ENCODE measurements at places on chromosomes 3 and 15.

DNA sequence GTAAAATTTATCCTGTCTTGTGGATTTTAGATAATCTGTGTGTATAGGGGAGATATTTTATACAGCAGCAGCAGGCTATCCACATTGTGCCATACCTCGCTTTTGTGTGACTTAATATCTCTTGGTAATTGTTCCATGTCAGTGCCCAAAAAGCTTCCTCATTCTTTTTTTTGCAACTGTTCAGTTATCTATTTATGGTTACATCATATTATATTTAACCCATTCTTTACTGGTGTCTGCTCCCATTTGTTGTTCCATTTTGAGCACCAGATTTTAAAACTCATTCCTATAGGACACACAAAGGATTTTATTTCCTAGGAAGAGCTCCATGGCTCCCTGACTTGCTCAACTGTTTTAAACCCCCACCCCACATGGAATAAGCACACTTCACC is 86.3 kb upstream of the RASGRP1 start:
- H3K4me1 ChIP-seq: peaks cover 60% of the 10 kb centered on the region
- H3K36me3 ChIP-seq: no peaks in the 10 kb centered on the region
- H3K4me3 ChIP-seq: peak overlapping the region; percentile 72
- no peaks in the 10 kb centered on the region for H3K27me3 ChIP-seq
- DNase-seq: no peak
- peak overlapping the region; percentile 89 for H3K27ac ChIP-seq

DNA sequence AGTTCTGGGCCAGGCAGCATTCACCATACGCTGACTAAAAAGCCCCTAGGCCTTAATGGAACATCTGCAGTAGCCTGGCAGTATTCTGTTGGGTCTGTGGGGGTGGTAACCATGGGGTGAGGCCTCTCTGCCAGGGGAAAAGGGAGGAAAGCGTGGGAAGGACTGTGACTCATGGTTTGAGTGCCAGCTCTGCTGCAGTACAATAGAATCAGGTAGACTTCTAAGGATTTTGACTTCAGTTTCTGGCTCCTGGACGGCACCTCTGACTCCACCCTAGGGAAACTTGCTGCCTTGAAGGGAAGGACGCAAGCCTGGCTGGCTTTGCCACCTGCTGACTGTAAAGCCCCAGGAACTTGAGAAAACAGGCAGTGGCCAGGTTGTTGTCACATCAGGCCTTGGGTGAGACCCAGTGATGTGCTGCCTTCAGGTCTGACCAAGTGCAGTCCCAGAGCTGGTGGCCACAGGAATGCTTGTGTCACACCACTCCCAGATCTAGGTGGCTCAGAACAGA is 148.6 kb downstream of the SUCNR1 start:
- DNase-seq: no peak
- no peak overlapping the region for H3K4me3 ChIP-seq
- peaks cover 2% of the 10 kb centered on the region for H3K27me3 ChIP-seq
- no peaks in the 10 kb centered on the region for H3K4me1 ChIP-seq

- peaks cover 32% of the 10 kb centered on the region for H3K36me3 ChIP-seq
- no peaks in the 10 kb centered on the region for H3K4me1 ChIP-seq
Observed at GRCh38 chr3:38257583-38257982, 8.0 kb upstream of the SLC22A13 start.

GRCh38 chr3:171011109-171011872 is 15.2 kb downstream of the SLC2A2 start:
- peaks cover 10% of the 10 kb centered on the region for H3K27me3 ChIP-seq
- H3K4me1 ChIP-seq: no peaks in the 10 kb centered on the region
- no peak for DNase-seq
- no peaks in the 10 kb centered on the region for H3K36me3 ChIP-seq
- H3K4me3 ChIP-seq: no peak overlapping the region

DNA sequence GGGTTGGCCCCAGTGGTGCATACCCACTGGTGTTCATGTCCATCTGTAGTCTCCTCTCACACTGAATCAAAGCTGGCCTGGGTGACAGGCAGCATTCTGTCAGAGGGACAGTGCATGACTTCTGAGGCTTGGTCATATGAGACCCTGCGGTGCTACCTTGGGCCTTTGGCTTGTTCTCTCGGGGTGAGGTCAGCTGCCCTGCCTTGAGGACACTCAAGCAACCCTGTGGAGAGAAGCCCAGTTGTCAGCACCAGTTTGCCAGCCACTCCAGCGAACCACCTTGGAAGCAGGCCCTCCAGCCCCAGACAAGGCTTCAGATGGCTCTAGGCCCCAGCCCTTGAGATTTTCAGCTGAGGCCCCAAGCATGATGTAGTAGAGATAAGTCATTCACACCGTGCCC is 16.9 kb upstream of the RAB7A start:
- no peak for DNase-seq
- H3K27ac ChIP-seq: no peak overlapping the region
- H3K4me1 ChIP-seq: no peaks in the 10 kb centered on the region

GRCh38 chr3:23999012-23999641 is 54.0 kb downstream of the NR1D2 start:
- peak; percentile 41 for DNase-seq
- peaks cover 6% of the 10 kb centered on the region for H3K4me1 ChIP-seq
- H3K4me3 ChIP-seq: peak overlapping the region; percentile 9

- H3K36me3 ChIP-seq: no peaks in the 10 kb centered on the region
- H3K4me1 ChIP-seq: no peaks in the 10 kb centered on the region
- DNase-seq: no peak
- H3K4me3 ChIP-seq: no peak overlapping the region
- H3K27me3 ChIP-seq: peaks cover 2% of the 10 kb centered on the region
Observed at GRCh38 chr3:15499536-15499935, 22.0 kb downstream of the COLQ start.

DNA sequence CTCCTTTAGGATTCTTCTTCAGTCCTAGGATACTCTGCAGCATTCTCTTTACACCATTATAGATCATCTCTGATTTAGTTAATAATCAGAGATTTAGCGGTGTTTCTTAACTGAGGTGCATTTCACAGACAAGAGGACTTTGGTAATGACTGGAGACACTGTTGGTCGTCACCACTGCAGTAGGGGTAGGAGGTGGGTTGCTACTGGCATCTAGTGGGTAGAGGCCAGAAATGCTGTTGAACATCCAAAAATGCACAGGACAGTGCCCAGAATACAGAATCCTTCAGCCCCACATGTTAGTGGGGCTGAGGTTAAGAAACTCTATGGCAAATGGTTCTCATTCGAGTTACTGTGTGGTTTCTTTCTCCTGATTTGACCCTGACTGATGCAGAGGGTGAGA is 80.4 kb upstream of the LMCD1 start:
- no peaks in the 10 kb centered on the region for H3K27me3 ChIP-seq
- no peak overlapping the region for H3K27ac ChIP-seq
- no peak overlapping the region for H3K4me3 ChIP-seq
- H3K36me3 ChIP-seq: no peaks in the 10 kb centered on the region

DNA sequence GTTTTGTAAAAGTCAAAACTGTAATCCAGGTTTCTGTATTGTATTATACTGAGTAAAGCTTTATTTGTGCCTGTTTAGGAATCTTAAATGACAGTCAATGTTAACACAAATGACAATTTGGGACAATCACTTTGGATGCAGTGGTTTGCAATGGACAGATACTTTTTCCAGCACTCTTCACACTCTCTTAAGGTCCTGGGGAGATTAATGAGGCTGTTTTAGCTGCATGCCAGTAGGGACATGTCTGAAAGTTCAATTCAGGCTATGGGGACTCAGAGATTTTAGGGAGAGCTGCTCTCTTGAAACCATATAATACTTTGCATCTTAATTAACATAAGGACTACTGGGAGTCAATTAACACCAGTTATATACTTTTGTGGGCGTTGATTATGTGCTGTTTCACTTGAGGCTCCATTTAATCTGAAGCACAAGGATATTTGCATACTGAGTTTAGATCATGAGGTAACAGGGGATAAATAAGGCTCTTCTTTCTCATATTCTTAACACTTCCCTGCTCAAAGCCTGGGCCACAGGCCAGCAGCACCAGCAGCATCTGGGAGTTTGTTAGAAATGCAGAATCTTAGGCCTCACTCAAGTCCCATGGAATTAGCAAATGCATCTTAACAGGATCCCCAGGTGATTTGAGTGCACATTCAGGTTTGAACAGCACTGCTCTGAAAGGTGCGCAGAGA is 972.8 kb downstream of the PLOD2 start:
- no peaks in the 10 kb centered on the region for H3K36me3 ChIP-seq
- no peak overlapping the region for H3K4me3 ChIP-seq
- H3K4me1 ChIP-seq: no peaks in the 10 kb centered on the region
- H3K27me3 ChIP-seq: no peaks in the 10 kb centered on the region
- DNase-seq: no peak

DNA sequence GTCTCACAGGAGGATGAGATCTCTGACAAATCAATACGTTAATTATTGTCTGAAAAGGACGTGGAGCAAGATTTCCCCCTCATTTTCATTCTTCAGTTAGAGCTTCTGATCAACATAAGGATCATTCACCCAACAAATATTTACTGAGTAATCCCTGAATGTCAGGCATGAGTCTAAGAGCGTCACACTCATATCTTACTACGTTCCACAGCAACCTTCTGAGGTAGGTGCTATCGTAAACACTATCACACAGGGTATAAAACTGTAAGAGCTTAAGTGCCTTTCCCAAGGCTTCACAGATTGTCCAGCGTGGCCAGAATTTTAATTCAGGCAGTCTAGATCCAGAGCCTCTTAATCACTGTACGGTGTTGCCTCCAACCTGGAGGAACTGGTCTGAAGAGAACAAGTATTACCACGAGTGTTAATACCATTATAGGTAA is 10.6 kb upstream of the TM4SF1 start:
- H3K4me3 ChIP-seq: no peak overlapping the region
- DNase-seq: no peak
- H3K27ac ChIP-seq: no peak overlapping the region
- H3K4me1 ChIP-seq: no peaks in the 10 kb centered on the region
- H3K36me3 ChIP-seq: no peaks in the 10 kb centered on the region

DNA sequence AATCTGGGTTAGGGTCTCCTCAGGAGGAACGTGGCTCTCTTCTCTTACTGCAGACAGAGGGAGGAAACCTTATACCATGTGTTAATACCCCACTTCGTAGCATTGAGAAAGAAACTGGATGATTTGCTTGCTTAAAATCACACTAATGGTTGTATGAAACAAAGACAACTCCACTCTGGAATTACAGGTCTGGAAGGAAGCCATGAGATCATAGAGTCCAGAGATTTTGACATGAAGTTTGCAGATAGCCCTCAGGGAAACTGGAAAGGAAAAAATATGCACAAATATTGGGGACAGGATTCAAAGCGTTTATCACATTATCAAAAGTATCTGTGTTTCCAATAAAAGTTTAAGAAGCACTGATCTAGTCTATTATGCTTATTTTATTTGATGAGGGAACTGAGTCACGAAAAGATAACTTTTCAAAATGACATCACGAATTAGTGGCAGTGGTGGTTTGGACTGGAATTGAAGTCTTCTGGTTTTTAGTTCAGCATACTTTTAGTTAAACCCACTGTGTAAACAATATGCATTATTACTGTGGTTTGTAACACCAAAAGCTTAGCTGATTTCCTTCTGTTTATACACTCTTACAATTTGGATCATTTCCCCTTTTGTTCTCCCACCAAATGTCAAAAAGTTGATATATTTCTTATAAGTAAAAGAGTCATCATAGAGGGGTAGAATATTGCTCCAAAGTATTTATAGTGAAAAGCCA is 16.8 kb downstream of the FGF7 start:
- peaks cover 15% of the 10 kb centered on the region for H3K4me1 ChIP-seq
- no peak overlapping the region for H3K27ac ChIP-seq
- no peak for DNase-seq

GRCh38 chr15:68768321-68768720 is 52.4 kb downstream of the ANP32A start:
- no peak for DNase-seq
- no peaks in the 10 kb centered on the region for H3K36me3 ChIP-seq
- H3K4me1 ChIP-seq: no peaks in the 10 kb centered on the region
- no peak overlapping the region for H3K27ac ChIP-seq
- no peak overlapping the region for H3K4me3 ChIP-seq
- peaks cover 3% of the 10 kb centered on the region for H3K27me3 ChIP-seq

DNA sequence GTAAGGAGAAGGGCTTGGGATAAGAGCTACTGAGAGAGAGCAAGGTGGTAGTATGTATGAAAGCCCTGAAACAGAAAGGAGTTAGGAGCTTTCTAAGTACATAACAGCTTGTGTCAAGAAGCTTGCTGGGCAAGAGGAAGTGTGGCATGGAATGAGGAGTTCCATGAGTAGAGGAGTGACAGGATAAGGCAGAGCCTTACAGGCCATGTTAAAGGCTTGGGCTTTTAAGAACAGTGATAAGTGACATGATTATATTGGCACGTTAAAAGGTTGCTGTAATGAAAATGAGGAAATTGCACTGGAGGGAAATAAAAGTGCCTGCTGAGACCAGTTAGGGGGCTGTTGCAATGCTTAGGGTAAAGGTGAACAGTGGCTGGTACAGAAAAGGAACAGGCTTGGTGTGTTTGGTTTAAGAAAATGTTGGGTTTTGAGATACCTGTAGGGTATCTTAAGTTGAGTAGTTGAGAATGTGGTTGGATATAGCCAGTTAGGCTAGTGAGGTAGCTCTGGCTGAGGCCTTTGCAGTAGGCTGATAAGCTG is 49.0 kb downstream of the MEF2A start:
- H3K27me3 ChIP-seq: no peaks in the 10 kb centered on the region
- H3K4me3 ChIP-seq: peak overlapping the region; percentile 50
- DNase-seq: no peak
- H3K4me1 ChIP-seq: peaks cover 80% of the 10 kb centered on the region
- peak overlapping the region; percentile 72 for H3K27ac ChIP-seq

DNA sequence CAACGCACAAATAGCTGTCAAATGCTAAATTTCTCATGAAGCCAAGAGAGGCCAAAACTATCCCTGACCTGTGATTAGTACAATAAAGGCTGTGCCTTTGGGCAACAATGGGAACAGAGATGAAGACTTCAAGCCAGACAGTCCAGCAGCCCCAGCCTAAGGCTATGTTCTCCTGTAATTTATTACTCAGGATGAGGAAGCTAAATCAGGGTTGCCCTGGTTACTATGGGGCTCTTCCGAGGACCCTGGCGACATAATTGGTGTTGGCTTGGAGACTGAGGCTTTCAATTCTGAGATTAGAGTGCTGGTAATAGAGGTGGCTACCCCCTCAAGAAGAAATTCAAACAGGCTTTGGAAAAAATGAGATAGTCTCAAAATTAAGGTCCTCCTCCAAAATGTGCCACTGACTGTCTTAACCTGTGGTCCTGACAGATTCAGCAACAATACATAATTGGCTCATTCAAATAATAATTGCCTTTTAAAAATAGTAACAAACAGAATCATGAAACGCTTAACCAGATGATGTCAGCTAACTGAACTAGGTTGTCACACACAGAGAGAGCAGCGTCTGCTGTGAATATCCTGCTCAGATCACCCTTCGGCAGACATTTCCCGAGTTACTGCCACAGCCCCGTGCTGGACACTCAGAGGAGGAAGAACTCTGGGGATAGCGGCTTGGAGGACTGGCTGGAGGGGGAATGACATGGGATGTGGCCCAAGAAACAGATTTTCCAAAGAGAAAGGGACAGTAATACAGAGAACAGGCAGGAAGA is 43.0 kb downstream of the NSMCE3 start:
- H3K36me3 ChIP-seq: no peaks in the 10 kb centered on the region
- H3K27ac ChIP-seq: no peak overlapping the region
- no peaks in the 10 kb centered on the region for H3K4me1 ChIP-seq

GRCh38 chr3:72559385-72559784 is 288.9 kb downstream of the SHQ1 start:
- H3K4me1 ChIP-seq: peaks cover 21% of the 10 kb centered on the region
- H3K36me3 ChIP-seq: peaks cover 4% of the 10 kb centered on the region
- DNase-seq: no peak
- no peaks in the 10 kb centered on the region for H3K27me3 ChIP-seq
- H3K4me3 ChIP-seq: no peak overlapping the region

Measured in activated B cell treated with CpG ODN at 0.5 μM for 24 hours (primary cell).